ENCODE measurements at places on chromosomes 5 and 9.

- DNase-seq = no peak
These were observed 25.5 kb upstream of the KCNIP1 start for GRCh38 chr5:170478306-170478705.

DNA sequence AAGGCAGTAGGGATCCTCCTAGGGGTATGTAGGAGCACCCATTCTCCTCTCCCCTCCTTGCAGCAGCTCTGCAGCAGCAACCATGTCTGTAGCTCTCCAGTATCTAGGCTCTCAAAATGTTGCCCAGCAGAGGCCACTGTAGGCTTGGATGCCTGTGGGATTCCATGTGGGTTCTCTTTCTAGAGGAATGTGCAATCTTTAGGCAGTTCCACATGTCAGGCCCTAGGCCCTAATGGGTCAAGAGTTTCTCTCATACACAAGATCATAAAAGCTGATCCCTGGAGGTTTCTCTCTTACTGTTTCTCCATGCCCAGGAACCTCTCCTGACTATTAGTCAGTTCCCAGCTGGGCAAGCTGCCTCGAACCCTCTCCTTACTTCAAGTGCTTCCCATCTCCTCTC is 215.8 kb downstream of the FRMD3 start:
- no peak for DNase-seq

- DNase-seq = no peak
These were observed 34.3 kb downstream of the S1PR3 start for GRCh38 chr9:89025553-89025952.

- DNase-seq = peak; percentile 17
These were observed 5.2 kb downstream of the SH3RF2 start for GRCh38 chr5:145941448-145942130.

DNA sequence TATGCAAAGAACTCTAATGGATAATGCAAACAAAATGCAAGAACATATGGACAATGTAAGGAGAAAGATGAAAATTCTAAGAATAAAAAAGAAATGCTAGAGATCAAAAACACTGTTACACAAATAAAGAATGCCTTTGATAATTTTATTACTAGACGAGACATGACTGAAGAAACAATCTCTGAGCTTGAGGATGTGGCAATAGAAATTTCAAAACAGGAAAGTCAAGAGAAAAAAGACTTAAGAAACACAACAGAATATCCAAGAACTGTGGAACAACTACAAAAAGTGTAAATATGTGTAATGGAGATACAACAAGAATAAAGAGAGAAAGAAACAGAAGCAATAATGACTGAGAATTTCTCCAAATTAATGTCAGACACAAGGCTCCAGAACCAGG is 140.5 kb upstream of the ACOT12 start:
- no peak for DNase-seq

- no peak for DNase-seq
These were observed 82.0 kb downstream of the FRMD3 start for GRCh38 chr9:83456226-83456625.

- no peak for DNase-seq
These were observed 244.4 kb upstream of the TUT7 start for GRCh38 chr9:86598411-86599239.

- no peak for DNase-seq
These were observed 158.5 kb downstream of the TRPM6 start for GRCh38 chr9:74729136-74729695.

GRCh38 chr5:134512661-134512999 is 12.8 kb upstream of the JADE2 start:
- no peak for DNase-seq

GRCh38 chr5:187617-188451 is 3.5 kb upstream of the LRRC14B start:
- no peak for DNase-seq

GRCh38 chr9:137232101-137232500 is 1.4 kb downstream of the SLC34A3 start:
- DNase-seq = no peak

- DNase-seq = no peak
These were observed 200.2 kb downstream of the DAB2IP start for GRCh38 chr9:121851641-121852091.

- no peak for DNase-seq
These were observed 17.9 kb upstream of the NRARP start for GRCh38 chr9:137319739-137320551.

GRCh38 chr5:127001621-127002296 is 28.6 kb downstream of the MARCHF3 start:
- DNase-seq = no peak

DNA sequence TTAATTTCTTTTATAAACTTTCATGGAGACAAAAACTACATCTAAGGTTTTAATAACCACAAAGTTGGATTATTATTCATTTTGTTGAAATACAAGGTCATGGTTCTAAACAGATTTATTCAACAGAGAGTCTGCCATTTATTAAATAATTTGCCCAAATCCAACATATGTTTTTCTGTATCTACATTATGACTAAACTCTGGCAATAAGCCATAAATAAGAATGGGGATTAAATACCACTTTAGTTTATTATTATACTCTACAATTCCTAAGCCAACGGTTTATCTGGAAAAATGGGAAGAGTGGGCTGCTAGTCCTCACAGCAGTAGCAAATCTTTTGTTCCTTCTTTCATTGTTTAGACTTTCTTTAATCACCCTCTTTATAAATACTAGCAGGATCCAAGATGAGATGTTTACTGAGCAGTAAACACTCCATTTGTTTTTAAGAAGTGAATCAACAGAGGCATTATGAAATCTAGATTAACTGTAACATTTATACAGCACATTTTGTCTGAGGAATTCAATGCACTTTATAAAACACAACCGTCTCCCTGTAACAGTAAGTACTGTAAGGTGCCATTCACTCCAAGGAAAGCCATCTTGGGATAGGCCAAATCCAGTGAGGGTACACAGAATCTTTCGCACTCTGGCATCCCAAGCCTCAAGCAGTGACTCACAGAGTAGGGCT is 89.7 kb downstream of the DROSHA start:
- no peak for DNase-seq

DNA sequence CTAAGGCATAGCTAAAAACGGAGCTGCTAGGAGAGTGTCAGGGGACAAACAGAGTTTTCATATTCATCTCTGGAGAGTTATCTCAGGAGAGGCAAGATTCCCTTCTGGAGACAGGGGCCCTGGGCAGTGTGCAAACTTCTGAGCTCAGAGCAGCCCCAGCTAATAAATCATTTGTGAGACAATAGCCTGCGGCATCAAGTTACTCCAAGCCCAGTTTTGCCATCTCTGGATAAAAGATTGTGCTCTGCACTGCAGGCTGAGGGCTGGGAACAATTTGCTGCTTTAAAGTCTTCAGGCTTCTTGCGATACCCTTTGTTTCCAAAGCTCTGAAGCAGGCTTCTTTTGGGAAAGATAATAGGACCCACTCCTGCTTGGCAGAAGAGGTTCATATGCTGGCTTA is 164.3 kb upstream of the BRINP1 start:
- no peak for DNase-seq

DNA sequence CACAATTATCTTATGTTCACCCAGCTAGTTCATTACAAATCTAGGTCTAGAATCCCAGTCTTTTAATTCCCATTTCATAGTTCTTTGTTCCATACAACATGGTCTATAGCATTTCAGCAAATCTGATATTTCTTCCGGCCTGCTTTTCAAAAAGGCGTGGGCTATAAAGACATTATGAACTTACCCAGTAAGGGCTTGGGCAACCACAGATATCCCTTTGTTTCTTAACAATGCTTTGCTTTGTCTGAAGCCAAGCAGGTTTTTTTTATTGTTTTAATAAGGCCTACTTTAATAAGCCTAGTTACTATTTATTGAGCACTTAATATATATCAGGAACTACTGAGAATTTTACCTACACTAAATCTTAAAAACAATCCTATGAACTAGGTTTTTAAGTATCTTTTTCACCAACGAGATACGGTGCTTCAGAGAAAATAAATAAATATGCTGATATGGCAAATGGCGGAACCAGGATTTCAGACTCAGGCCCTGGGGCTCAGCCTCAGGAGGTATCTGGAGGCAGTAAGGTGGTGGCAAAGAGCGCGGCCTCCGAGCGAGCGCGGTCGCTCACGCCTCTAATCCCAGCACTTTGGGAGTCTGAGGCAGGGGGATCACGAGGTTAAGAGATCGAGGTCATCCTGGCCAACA is 29.7 kb downstream of the PCA3 start:
- DNase-seq = no peak

DNA sequence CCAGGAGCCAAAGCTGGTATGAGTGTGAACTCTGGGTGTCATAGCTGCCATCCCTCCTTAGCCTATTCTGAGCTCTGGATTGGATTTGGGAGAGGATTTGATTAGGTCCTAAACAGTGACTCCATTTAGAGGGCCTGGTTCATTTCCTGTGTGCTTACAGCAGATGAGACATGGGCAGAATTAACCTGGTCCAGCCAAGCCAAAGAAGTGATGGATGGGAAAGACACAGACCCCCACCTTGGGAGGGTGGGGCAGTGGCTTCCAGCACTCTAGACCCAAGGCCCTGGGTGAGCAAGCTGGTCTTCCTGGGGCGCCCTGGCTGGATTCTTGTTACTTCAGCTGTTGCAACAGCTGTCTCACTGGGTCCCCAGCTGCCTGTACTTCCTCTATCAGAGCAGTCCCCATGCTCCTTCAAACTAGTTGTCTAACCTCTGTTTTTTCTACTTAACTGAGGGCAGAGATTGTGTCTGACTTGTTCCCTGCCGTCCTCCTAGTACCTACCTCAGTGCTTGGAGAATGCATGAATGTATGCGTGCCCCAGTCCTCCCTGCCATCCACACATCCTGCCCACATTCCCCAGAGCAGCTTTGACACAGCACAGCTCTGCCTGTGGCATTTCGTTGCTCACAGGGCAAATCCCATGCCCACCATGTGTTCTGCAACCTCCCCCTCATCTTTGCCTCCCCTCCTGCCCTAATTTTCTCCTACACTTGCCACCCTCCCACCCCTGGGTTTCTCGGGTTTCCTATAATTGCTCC is 115.9 kb downstream of the RGS3 start:
- DNase-seq = no peak

DNA sequence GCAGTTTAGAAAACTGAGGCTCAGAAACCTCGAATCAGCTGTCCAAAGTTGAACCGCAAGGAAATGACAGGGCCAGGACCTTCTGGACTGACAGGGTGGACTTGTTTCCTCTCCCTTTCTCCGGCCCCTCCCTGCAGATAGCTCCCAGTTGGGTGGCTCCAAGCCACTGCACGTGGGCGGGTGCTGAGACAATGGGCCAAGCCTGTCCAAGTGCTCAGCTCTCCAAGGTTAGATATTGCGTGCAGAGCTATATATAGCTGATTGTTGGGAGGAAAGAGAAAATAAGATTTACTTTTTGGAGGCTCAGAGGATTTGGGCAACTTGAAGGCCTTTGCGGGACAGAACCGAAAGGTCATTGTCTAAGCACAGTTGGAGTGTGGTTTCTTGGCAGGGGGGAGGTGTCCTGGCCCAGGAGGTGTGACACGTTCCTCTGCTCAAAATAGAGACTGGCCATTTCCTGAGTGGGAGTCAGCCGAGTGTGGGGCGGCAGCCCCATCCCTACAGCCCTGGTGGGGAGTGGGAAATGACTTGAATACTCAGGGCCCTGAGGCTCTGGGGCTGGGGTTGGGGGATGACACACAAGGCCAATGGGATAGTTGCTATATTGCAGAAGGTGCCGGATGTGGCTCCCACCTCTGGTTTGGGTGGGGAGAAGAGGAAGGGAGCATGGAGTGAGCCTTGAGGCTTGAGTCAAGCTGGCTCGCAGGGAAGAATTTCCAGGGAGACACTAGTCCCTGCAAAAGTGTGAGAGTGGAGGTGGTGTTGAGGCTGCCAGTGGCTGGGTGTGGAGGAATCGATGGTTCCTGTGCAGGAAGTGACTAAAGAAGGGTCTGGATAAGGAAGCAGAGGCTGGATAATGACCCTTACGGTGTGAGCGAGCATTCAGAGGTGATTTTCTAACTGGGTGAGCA is 44.4 kb upstream of the SMAD5 start:
- DNase-seq = no peak

DNA sequence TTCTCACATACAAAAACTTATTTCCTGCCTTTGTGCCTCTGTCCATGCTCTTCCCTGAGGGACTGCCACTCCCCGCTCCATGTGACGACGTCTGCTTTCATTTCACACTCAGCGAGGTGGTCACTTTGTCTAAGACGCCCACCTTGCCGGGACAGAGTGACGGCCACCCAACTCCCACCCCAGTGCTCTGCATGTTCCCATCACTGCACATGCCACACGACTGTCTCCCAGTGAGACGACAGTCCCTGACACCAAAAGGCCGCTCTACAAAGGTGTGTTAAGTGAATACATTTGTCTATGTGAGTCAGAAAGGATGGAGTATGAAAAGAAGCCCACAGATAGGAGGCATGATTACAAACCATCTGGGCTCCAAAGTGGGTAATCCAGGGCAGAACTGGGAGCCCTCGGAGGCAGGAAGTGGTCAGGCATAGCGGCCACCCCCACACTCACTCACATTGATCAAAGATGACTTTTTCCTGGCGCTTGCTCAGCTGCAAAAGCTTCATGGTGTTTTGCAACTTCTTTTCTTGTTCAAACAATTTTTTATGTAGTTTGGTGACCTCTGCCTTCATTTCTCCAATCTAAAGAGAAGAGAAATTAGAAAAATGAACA is 185.8 kb downstream of the CDK5RAP2 start:
- peak; percentile 6 for DNase-seq

GRCh38 chr5:1055896-1056610 is 47.5 kb downstream of the NKD2 start:
- DNase-seq = no peak

DNA sequence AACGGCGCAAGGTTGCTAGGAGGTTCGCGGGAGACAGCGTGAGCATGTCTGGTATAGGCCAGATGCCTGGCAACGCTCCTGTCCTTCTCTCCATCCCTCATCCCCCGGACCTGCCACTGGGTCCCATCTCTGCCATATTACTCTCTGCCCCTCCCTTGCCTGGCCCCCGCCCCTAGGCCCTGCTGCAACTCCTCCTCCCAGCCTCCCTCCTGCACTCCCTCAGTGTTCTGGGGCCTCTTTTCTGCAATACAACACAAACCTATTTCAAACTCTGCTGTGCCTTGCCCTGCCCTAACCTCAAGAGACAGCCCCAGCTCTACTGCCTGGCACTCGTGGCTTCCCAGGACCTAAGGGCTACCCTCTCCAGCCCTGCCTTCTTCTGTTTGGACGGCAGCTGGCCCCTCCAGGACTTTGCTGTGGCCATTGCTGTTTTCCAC is 8.9 kb upstream of the DBN1 start:
- DNase-seq = no peak

- no peak for DNase-seq
These were observed 393.4 kb upstream of the IRX4 start for GRCh38 chr5:2276101-2276500.

DNA sequence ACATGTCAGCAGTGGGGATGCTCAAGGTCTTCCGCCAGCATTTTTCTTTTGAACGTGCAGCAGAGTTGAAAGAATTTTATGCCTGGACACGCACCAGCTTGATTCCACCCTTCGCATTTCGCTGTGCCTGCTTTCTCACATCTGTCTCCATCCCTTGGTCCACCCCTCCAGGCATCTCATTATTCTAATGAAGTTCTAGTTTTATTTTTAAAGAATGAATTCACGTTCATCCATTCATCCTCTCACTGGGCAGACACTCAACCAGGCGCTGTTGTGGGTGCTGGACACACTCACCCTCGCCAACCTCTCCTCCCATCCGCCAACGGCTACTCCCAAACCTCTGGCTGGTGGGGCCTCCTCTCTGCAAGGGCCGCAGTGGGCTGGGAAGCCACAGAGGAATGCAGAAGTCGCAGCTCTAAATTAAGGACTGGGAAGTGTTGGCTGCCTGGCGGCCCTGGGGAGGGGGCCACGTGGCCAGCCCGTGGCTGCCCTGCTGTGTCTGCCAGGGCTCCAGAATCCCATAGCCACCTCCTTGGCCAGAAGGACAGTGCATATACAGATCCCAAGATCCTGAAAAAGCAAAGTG is 6.7 kb downstream of the SUSD3 start:
- no peak for DNase-seq

- no peak for DNase-seq
These were observed 18.9 kb downstream of the SLC22A5 start for GRCh38 chr5:132388244-132389050.
